Activated effector memory CD4-positive, alpha-beta T cell treated with Interleukin-2 at 50 U/mL for 16 hours (primary cell): ENCODE measurements at places on chromosomes 5 and 9.

GRCh38 chr5:133421394-133421793, 190.9 kb downstream of the FSTL4 start:
- no peak for DNase-seq

DNA sequence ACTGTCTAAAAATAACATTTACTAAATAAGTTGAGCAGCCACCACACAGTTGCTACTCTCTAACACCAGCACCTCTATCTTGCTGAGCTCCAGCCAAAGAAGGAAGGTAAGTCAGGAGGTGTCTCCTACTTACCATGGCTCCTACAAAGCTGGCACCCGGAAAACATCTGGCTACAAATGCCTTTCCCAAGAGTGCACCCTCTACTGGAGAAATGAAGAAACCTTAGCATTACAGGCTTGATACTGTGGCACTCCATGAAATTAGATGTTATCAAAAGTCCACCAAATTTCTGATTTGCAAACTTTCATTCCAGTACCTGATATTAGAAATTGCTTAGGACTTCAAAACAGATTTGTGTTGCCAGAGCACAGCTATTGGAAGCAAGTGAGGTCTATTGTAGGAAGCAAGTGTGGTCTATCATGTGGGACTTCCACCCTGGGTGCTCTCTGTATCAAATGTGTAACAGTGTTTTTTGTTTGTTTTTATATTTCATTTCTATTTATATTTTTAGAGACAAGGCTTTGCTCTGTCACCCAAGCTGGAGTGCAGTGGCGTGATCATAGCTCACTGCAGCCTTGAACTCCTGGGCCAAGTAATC, 25.7 kb upstream of the RFK start:
- no peak for DNase-seq

DNA sequence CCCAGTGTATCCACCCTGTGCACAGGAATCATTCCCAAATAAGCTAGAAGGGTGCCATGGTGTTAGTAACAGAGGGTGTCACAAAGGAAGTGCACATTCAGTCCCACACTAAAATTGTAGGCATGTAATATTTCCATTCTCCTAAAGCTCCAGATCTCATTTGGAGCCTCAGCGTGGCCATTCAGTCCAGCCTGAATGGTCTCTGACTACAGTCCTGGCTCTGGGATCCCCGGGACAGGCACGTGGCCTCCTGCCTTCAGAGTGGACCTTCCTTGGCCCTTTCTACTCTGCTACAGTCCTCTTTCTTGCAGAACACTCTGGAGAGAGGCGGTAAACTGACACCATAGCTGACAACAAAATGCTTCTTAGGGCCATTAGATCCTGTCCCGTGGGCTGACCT, 243.9 kb downstream of the IRX2 start:
- no peak for DNase-seq

DNA sequence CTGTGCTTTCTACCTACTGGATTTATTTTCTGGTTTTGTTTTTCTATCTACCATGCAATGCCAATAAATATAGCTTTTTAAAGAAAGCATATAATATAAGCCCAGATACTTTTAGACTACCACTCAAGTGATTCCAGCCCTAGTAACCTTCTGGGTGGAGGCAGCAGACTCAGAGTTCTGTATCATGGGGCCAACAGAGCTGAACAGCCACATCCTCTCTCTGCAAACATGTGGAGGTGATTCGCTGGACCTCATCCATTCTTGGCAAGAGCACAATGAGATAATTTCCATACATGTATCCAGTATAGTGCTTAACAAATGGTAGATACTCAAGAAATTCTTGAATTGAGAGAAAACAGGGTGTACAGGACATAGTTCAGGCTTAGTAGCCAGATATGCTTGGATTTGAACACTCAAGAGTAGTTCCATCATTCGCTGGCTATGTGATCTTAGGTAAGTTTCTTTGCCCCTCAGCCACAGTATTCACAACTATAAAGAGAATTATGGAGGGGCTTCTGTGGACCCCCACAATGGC, 124.5 kb downstream of the ASTN2 start:
- no peak for DNase-seq

GRCh38 chr5:66291771-66292170, 147.7 kb downstream of the SREK1 start:
- no peak for DNase-seq

DNA sequence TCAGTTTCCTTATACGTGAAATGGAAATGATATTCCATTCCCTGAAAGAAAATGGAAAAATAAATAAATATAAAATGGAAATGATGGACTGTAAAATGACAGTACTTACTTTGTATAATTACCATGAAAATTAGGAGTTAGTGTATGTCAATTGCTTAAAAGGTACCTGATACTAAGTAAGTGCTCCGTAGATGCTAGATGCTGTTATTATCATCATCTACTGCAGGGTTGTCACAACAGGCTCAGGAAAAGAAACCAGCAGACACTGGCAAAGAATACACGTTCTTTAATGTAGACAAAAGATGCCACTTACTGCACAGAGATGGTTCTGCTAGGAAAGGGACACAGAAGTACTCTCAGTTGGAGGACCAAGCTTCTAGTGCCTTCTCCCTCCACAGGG, 64.0 kb upstream of the KCNN2 start:
- no peak for DNase-seq
